ENCODE measurements at places on chromosomes 11 and 22.

- DNase-seq: no peak
These were observed 226.9 kb downstream of the INSC start for GRCh38 chr11:15341587-15341986.

DNA sequence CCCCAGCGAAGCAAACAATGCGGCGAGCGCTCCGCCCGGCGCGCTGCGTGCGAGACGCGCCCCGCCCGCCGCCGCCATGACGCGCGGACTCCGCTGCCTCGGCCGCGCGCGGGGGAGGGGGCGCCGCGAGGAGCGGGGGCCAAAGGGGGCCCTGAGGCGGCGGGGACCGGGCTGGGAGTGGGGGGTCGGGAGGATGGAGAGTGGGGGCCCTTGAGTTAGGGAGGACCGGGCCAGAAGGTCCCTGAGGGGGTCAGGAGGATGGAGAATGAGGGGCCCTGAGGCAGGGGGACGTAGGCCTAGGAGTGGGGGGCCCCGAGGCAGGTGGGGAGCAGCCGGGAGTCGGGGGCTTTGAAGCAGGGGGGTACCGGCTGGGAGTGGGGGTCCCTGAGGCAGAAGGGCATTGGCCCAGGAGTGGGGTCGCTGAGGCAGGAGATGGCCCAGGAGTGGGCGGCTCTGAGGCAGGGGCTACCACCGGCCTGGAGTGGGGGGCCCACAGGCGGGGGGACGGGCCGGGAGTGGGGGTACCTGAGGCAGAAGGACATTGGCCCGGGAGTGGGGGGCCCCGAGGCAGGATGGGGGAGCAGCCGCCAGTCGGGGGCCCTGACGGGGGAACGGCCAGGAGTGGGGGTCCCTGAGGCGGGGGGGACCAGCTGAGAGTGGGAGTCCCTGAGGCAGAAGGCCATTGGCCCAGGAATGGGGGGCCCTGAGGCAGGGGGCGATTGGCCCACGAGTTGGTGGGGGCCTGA, at the start of gene BRD1:
Gene BRD1 (minus strand): TSS at position 21 of the 746 bp plus-strand sequence. CDS start 3,556 bp downstream, outside the sequence.
- peak; percentile 63 for DNase-seq

DNA sequence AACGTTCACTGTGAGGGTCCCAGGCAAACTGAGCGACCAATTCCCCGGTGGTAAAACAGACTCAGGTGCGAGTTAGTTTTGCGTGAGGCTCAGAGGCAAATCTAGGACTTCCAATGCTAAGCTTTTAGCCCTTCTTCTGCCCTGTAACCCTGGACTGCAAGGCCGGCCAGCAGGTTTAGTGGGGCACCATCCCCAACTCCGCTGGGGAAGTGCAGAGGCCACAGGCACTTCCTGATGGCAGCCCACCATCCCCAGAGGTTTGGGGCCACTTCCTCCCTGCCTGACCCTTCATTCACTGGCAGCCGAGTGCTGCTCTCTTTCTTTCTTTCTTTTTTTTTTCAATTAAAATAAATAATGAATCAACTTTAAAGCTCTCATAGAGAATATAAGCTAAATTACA, 124.6 kb upstream of the B3GAT1 start:
- no peak for DNase-seq

- DNase-seq: no peak
These were observed 71.5 kb downstream of the WNT7B start for GRCh38 chr22:45905326-45905923.

- DNase-seq: no peak
These were observed 39.8 kb upstream of the CARS1 start for GRCh38 chr11:3096909-3097530.

DNA sequence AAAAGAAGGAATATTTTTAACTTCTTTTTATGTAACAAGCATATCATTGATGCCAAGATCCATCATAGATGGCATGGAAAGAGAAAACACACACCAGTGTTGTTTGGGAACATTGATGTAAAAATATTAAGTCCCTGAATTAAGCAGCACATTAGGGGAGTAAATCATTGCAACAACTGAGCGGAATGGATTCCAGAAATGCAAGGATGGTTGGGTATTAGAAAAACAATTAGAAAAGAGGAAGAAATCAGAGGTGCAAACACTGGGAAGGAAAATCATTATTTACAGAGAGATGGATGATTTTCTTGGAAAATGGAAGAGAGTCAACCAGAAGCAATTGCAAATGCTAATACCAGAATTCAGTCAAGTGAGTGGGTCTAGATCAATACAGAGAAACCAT, 8.1 kb downstream of the SMIM38 start:
- DNase-seq: no peak

- no peak for DNase-seq
These were observed 129.4 kb downstream of the CCDC34 start for GRCh38 chr11:27233654-27234042.

DNA sequence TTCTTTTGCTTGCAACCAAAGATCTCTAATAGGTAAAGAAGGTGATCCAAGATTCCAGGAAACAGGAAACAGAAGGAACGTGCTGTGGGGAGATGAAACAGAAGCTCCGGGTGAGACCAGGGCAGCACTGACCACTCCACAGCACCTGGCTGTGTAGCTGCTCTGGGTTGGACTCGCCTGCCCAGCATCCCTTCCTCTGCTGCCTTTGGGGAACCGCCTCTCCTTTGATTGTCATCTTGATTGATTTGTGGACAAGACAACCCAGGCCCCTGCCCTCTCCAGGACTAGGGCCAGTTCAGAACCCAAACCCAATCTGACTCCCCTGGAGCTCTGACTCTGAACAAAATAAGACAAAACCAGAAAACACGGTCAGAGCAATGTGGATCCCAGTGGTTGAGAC, 14.7 kb upstream of the APOBEC3A start:
- no peak for DNase-seq

- DNase-seq: no peak
These were observed 191.0 kb downstream of the C11orf91 start for GRCh38 chr11:33509632-33510031.

DNA sequence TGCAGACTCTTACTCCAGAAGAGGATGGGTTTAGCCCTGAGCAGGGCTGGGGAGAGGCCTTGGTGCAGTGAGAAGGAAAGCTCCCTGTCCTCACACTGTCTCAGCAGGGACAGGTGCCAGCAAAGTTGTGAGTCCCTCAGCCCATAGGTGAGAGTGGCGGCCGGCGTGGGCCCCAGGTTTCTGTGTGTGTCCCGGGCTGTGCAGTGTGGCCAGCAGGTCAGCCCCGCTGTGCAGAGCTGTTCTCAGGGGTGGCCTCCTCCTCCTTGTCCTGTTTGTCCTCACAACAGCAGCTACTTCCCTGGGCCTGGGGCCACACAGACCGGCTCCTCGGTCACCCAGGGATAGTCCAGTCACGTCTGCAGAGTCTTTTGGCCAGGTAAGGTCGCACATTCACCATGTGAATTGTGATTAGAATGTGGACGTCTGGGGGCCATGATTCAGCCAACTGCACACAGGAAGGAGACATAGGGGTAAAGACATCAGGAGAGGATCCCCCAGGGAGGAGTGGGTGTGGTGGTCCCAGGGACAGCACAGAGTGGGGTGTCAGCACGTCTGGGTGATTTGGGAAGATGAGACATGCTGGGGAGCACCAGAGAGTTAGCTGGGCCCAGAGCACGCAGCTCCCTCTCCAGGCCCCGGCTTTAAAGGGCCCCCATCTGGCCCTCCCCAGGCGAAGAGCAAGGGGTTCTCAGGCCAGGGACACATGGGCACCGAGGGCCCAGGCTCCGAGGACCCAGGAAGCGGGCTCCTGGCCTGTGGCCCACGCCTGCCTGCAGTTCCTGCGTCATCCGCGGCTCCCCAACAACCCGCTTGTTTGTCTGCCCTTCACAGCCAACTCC, 81.6 kb downstream of the MYEOV start:
- DNase-seq: no peak

DNA sequence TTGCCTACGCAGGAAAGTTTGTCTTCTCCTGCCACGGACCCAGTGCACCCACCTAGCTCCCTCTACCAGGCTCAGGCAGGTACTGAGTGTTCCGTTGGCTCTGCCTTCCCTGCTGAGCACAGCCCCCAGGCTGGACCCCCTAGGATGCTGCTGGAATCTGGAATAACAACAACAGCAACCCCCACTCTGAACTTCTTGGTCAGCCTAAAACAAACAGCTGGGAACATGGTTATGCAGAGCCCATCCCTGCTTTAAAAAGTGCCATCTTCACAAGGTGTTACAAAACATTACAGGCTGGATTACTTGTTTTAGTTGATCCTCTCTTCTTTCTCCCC, 1.8 kb downstream of the OPCML start:
- DNase-seq: no peak

- no peak for DNase-seq
These were observed 27.6 kb downstream of the ART5 start for GRCh38 chr11:3613998-3614741.

- DNase-seq: no peak
These were observed 973.1 kb upstream of the CNTN5 start for GRCh38 chr11:98047647-98048046.

DNA sequence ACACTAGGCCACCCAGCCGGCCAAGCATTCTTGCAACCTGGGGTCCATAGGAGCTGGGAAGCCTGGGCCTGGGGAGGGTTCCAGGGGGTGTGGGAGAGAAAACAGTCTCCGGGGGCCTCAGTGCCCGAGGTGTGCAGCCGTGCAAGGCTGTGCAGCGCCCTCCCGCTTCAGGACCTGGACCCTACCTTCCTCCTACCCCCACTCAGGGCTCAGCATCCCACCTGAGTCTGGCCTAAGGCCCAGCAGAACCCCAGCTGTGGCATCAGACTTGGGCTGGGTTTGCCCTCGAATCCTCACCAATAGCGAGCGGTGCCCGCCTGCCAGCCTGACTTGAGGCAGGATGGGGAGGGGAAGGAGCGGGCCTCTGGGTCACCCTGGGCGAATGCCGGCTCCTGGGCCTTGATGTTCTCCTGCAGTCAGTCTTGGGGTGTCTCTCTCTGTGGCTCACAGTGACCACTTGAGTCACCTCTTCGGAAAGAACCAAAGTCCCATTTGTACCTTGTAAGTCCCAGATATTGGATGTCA, 53.6 kb upstream of the PPARA start:
- no peak for DNase-seq

- DNase-seq: peak; percentile 39
These were observed 442 bp downstream of the PELI3 start for GRCh38 chr11:66467034-66467659.

- DNase-seq: no peak
These were observed 1055.7 kb downstream of the JRKL start for GRCh38 chr11:97445561-97445960.

GRCh38 chr22:25804676-25805075, 62.7 kb downstream of the MYO18B start:
- no peak for DNase-seq

DNA sequence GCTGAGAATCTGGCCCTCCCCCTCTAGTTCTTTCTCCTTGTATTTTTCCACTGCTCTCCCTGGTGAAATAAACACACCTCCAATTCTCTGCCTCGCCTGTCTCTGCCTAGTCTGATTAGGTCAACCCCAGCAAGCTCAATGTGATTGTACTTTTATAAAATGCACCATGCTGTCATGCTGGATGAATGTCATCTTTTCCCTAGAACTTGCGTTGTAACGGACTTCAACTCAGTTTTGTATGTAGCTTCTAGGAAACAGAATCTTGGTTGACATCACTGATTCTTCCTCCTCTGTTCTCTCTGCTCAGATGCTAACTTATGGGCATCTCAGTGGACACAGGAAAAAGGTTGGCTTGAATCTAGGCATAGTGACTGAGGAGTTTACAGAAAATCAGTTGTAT, 261.9 kb upstream of the ISX start:
- no peak for DNase-seq

GRCh38 chr11:14766585-14766984, 123.0 kb downstream of the PDE3B start:
- no peak for DNase-seq

- no peak for DNase-seq
These were observed 89.5 kb downstream of the CWC15 start for GRCh38 chr11:94883878-94884277.

DNA sequence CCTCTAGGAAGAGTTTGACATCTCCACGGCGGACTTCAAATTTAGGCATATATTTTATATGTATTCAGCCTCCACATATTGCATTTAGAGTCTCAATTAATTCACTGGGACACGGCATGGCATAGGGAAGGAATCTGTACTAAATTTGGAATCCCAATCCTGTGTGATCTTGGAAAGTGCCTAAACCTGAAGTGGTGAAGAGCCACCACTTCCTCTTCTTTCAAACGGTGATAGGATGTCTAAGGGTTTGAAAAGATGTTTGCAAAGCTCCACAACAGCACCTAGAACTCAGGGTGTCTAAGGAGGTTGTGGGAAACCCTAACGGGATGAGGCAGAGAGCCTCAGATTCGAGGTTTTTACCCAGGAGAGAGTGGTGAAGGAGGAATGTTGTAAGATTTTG, 1.0 kb upstream of the L3MBTL2 start:
- no peak for DNase-seq

- no peak for DNase-seq
These were observed 53.6 kb upstream of the GRM5 start for GRCh38 chr11:89119426-89119825.

- DNase-seq: peak; percentile 17
These were observed 15.0 kb downstream of the DENND5A start for GRCh38 chr11:9250139-9250582.

- no peak for DNase-seq
These were observed 3.9 kb downstream of the TENM4 start for GRCh38 chr11:79436919-79437277.

DNA sequence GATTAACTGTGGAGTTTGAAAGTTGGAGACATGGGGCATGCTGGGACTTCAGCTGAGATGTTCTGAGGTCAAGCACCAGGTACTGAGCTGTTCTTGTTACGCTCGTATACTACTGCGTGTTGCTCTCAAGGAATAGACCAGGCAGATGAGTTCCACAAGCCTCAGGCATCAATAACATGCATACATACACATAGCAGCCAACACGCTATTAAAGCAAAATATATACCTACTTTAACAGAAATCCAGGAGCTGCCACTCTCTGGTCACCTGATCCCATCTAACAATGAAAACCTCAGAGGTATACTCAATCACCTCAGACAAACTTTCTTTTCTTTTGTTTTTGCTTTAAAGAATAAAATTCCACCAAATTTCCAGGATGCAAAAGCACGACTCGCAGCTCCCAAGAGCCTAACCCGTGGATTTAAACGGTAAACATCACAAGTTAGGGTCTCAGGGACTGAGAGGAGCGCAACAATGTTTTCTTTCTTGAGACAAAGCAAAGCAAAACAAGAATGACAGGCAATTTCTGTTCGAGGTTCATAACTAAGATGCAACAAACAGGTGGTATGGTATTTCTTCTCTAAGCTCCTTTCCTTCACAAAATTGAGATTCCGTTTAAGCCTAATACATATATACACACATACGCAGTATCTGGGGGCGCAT, 16.5 kb downstream of the BLID start:
- DNase-seq: no peak
